ENCODE measurements at places on chromosomes 11 and 22. TPM values are rescaled to one million over a fixed set of nuclear protein-coding genes. Genes with fewer than 3 reads are reported as not detected.

GRCh38 chr11:14857621-14858020 is 34.4 kb downstream of the CYP2R1 start:
- DNase-seq, result no peak

The TRPM5 gene
- polyA plus RNA-seq, result 5.0 TPM

The NLRX1 gene
- 10.7 TPM for polyA plus RNA-seq

DNA sequence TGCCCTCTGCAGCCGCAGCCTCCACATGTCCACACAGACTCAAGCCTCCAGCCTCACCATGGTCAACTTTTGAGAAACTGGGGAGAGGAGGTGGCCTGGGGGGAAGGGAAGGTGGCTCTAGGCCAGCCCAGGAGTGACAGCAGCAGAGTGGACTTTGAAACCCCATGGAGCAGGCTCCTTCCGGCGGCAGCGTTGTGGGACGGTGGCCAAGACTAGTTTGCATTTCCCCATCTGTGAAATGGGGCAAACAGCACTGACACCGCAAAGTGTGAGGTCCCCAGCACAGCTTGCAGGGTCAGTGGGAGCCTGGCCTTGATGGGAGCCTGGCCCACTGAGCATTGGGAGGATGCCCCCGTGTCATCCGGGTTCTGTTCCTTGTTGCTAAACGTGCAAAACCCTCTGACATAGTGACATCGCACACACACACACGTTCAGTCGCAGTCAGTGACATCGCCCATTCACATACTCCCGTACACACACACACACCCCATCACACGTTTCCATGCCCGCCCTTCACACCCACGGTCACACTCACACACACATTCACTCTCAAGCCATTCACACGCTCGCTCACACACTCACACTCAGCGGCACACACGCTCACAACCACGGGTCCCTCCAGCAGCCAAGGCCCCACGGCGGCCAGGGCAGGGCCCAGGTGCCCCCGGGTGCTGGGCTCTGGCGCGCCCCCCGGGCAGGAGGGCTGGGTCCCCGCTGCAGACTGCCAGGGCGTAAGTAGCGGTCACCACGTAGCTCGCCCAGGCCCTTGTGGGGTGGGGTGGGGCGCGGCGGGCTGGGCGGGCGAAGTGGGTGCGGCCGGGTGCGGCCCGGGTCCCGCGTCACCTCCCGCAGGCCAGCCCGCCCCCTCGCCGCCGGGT is 585 bp downstream of the CYB5R3 start:
- no peak for DNase-seq

GRCh38 chr22:49965091-49966040 is 4.8 kb downstream of the PIM3 start:
- DNase-seq, result no peak

The SERPING1 gene
- 174 TPM for polyA plus RNA-seq

- no peak for DNase-seq
Observed at GRCh38 chr11:75642402-75643113, 26.3 kb downstream of the MAP6 start.

The PRAME gene
- 1.1 TPM for polyA plus RNA-seq

The CD81 gene
- polyA plus RNA-seq, result 712 TPM
